ENCODE measurements at places on chromosomes 2 and 18. TPM values are rescaled to one million over a fixed set of nuclear protein-coding genes. Genes with fewer than 3 reads are reported as not detected.

DNA sequence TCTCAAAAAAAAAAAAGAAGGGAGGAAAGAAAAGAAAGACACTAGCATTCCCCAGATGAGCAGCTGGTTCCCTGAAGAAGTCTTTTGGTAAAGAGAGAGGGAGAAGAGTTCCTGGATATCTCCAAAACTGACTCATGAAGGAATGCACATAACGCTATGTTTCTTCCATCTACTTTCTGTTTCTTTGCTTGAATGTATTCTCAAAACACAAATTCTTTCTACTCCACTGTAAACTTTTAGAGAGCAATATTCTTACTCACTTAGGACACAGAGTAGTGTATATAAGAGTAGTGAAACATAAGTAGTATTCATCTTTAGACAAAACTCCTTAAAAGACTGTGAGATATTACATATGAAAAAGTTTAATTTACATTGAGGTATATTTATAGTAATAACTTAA, 64.2 kb downstream of the TRIP12 start:
- no peak for DNase-seq

- DNase-seq = no peak
These were observed 72.2 kb downstream of the ACVR1 start for GRCh38 chr2:157803952-157804351.

GRCh38 chr2:26270373-26270772, 25.6 kb downstream of the HADHB start:
- no peak for DNase-seq

Gene CPO
- not detected for total RNA-seq

Gene SGPP2
- total RNA-seq = 17.7 TPM

All from heart left ventricle (tissue), 16 donors.